ENCODE measurements at places on chromosomes 1 and 21.

- no peak for DNase-seq
Measured at GRCh38 chr21:44356160-44356559, 2.7 kb downstream of the TRPM2 start.

DNA sequence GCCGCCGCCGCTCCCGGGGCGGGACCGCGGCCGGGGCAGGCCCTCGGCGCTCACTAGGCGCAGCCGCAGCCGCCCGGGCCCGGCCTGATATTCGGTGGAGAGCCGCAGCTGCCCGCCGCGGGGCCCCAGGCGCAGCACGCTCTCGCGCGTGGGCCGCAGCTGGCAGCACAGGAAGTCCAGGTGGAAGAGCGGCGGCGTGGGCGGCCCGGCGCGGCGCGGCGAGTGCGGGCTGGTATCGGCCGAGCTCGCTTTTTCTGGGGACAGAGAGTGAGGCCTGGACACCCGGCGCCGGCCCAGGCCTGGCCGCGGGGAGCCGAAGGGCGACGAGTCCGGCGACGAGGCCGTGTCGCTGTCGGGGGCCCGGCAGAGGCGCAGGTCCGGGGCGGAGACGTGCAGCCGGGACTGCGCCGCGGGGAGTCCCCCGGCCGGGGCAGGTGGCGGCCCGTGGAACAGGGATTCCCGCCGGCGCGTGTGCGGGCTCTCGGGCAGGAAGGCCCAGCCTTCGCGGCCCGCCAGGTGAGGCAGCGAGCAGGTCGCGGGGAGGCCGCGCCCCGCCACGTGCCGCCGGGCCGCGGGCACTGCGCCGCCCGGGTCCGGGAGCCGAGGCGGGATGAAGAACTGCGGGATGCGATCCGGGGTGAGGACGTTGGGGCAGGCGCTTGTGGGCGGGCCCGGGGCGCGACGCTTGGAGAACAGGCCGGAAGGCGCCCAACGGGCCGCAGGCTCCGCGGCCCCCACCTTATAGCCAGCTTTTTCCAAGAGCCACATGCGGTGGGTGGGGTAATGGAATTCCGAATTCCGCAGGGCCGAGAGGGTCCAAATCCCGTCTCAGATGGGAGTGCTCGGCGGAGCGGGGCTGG, 1.2 kb downstream of the C2CD4D start:
- no peak for DNase-seq

DNA sequence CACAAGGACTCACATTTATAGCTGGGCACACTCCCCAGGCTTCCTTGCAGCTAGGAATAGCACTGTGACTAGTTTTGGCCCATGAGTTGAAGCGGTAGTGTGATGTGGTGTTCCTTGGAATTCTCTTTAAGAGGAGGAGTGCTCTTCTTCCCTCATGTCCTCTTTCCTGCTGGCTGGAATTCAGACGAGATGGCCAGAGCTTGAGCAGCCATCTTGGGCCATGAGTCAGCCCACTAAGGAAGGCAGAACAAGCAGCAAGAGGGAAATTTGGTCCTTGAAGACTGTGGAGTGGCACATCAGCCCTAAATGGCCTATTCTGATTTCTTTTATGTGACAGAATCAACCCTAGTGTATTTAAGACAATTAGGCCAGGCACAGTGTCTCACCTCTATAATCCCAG, 20.0 kb downstream of the HTR6 start:
- no peak for DNase-seq

- no peak for DNase-seq
Measured at GRCh38 chr1:17156108-17156507, 36.9 kb upstream of the PADI2 start.

All from Right ventricle myocardium superior (tissue), 1 donor.